ENCODE measurements at places on chromosomes 1 and 21. TPM values are rescaled to one million over a fixed set of nuclear protein-coding genes. Genes with fewer than 3 reads are reported as not detected.

DNA sequence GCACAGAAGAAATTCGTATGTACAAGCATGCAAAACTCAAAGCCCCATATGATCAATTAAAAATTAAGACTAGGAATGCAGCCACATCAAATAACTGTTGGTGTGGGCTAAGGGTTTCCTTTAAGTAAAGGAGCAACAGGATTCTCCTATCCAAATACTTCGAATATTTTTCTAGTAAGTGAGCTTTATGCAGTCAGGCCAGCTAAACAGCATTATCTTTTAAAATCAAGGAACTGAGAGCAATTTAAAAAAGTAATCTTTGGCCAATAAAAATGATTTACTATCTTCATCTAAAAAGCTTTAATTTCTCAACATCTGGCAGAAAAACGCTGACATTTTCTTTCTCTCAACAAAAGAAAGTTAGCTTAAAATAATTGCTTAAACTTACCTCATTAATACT lies 19.8 kb downstream of the CNN3 start:
- no peak for DNase-seq

DNA sequence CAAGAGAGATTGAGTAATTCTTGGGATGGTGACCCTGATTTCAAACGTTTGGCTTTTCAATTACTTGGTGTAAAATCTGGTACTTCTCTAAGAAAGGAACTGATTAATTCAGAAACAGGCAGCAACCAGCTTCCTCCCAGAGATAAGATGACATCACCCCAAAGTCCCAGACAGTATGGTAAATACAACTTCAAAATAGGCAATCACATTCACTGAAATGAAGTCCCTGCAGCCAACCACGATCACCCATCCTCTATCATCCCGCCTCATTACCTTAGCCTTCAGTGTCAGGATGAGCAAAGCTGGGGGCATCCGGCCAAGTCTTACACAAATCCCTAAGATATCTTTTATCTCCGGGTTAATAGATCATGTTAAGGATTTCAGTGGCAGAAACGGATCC lies 26.4 kb upstream of the RUNX1 start:
- DNase-seq, result peak; percentile 25

DNA sequence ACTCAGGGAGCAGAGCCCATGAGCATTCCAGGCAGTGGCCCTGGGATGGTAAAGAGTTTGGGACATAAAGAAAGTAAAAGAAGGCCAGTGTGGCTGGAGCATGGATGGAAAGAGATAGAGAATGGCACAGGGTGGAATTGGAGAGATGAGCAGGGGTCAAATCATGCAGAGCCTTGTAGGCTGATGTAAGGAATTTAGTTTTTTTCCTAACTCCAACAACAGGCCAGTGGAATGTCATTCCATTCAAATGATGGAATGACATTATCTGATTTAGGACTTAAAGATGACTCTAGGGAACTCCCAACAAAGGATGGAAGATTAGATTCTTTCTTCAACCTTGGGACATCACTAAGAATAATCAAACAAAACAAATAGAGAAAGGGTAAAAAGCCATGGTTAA lies 12.8 kb upstream of the S100A2 start:
- no peak for DNase-seq

DNA sequence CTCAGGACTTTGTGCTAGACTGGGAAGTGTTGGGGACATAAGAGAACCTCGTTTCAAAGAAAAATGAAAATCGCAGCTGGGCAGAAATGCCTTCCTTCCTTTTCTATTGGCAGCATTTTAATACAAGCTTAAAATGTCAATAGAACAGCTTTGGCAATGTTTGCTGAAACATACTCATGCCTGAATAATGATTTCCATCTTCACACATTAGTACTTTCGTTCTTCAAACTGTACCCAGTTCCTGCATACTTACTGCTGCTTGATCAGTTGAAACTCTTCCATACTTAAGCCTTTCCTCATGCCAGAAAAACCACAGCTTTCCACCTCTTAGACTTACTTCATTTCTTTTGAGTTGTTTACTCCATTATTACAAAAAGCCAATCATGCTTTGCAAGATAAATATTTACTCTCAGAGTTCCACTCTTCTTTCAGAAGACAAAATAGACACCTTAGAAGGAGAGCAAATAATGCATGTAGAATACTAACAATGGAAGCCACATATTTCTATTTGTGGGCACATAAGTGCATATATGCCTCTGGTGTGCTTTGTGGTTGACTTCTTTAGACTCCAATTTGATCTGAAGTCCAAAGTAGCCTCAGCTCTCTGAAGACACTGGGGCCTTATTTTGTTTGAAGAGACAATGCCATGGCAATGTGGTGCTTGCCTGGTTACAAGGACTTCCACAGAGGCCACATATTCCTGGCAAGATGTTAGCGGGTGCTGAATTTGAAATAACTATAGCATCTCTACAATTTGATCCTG lies 22.7 kb upstream of the CD55 start:
- peak; percentile 62 for DNase-seq

DNA sequence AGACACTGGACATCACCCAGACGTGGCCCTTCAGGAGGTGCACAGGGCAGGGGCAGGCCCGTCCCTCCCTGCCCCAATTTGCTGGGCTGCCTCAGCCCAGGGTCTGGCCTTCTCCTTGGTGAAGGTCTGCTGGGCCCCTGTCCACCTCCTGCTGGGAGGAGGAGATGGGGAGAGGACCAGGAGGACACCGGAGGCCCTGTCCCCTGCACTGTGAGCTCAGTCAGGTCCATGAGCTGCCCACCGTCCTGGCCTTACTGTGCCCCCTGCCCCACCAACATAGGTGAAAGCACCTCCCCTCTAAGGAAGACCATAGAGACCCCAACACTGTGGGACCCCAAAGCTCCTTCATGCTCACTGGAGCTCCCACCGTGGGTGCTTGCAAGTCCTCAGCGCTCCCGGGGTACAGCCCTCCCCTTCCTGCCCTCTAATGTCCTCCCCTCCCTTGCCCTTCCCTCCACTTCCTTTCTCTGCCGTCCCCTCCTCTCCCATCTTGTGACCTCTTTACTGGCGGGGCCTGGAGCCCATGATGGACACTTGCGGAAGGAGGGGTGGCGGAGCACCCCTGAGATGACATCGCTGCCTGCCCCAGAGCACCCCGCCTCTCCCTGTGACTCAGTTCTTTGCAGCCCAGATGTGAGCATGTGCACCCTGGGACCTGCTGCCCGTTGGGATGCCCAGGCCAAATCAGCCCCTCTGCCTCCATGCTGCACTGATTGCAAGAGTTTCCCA lies 4.6 kb downstream of the LRRC3 start:
- DNase-seq, result no peak

- DNase-seq, result no peak
Measured at GRCh38 chr1:27623327-27624212, 11.4 kb downstream of the FGR start.

DNA sequence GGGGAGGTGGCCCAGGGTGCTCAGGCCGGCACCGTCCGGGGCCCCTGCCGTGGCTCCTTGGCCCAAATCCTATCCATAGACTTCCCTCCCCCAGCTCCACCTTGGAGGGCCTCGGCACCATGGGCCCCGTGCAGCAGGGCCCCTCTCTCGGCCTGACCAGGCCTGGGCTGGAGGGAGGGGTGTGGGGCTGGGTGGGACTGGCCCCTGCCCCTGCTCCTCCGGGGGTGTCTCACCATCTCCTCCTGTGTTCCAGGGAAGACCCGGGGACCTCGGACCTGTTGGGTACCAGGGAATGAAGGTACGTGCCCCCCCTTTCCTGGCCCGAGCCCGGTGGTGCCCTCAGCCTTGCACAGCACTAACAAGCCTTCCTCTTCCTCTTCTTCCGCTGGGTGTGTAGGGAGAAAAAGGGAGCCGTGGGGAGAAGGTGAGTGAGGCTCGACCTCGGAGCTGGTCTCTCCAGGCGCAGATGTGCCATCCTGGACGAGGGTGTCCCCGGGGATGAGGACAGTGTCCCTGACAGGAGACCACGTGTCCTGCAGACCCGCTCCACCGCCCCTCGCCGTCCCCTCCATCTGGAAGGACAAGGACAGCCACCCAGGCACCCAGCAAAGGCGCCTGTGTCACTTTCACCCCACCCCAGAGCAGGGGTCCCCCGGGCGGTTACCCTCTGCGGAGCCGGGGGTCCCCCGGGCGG lies 7.9 kb downstream of the COL6A1 start:
- no peak for DNase-seq

- DNase-seq, result no peak
Measured at GRCh38 chr1:42006093-42006492, 87.4 kb upstream of the HIVEP3 start.

The FMO1 gene
- total RNA-seq, result 8.3 TPM

The GPR52 gene
- 0.89 TPM for total RNA-seq

The CNR2 gene
- under 0.01 TPM for total RNA-seq

The MROH9 gene
- total RNA-seq, result 0.09 TPM

Measured in muscle of leg (tissue), 16 donors.